Endodermal cell (in vitro differentiated cells): ENCODE measurements at places on chromosomes 3 and 15. TPM values are rescaled to one million over a fixed set of nuclear protein-coding genes. Genes with fewer than 3 reads are reported as not detected.

Gene ARL6IP5
- total RNA-seq: 17.9 and 20.6 TPM in 2 replicates

- H3K4me1 ChIP-seq: no peaks in the 10 kb centered on the region
- no peak overlapping the region for H3K4me3 ChIP-seq
- H3K27ac ChIP-seq: no peak overlapping the region
- no peaks in the 10 kb centered on the region for H3K27me3 ChIP-seq
- no peak for DNase-seq
These were observed 41.2 kb downstream of the CDCP1 start for GRCh38 chr3:45104715-45105711.

- H3K4me3 ChIP-seq: no peak overlapping the region
- H3K4me1 ChIP-seq: peaks cover 9% of the 10 kb centered on the region
- H3K36me3 ChIP-seq: no peaks in the 10 kb centered on the region
- H3K27ac ChIP-seq: no peak overlapping the region
- DNase-seq: no peak
These were observed 32.4 kb upstream of the PLSCR2 start for GRCh38 chr3:146501752-146502151.

DNA sequence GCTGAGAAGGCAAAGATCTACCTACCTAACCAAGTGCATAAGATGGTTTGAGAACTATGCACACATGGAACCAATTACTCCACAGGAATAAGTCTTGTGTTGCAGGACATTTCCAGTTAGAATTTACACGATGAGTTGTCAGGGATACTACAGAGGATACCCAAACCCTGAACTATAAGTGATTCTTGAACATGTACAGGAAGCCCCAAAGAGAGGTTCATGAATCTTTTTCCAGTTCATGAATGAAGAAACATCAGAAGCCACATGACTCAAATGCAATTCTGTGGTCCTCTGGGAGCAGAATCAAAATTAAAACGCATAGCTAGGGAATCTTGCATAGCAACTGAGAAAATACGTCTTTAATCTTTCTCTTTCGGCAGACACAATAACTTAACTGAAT is 114.1 kb upstream of the LMCD1 start:
- no peaks in the 10 kb centered on the region for H3K36me3 ChIP-seq
- H3K27ac ChIP-seq: no peak overlapping the region
- H3K4me1 ChIP-seq: no peaks in the 10 kb centered on the region
- no peak overlapping the region for H3K4me3 ChIP-seq
- H3K27me3 ChIP-seq: no peaks in the 10 kb centered on the region
- no peak for DNase-seq

GRCh38 chr3:127723011-127723567 is 50.3 kb downstream of the ABTB1 start:
- DNase-seq: no peak
- H3K27me3 ChIP-seq: peaks cover 5% of the 10 kb centered on the region
- H3K4me3 ChIP-seq: no peak overlapping the region
- no peaks in the 10 kb centered on the region for H3K4me1 ChIP-seq
- H3K27ac ChIP-seq: no peak overlapping the region
- H3K36me3 ChIP-seq: no peaks in the 10 kb centered on the region
